Activated CD4-positive, CD25-positive, alpha-beta regulatory T cell treated with anti-CD3 and anti-CD28 coated beads, Interleukin-2, amount 50 U/mL, for 72 hours (primary cell): ENCODE measurements at places on chromosomes 1 and 21.

DNA sequence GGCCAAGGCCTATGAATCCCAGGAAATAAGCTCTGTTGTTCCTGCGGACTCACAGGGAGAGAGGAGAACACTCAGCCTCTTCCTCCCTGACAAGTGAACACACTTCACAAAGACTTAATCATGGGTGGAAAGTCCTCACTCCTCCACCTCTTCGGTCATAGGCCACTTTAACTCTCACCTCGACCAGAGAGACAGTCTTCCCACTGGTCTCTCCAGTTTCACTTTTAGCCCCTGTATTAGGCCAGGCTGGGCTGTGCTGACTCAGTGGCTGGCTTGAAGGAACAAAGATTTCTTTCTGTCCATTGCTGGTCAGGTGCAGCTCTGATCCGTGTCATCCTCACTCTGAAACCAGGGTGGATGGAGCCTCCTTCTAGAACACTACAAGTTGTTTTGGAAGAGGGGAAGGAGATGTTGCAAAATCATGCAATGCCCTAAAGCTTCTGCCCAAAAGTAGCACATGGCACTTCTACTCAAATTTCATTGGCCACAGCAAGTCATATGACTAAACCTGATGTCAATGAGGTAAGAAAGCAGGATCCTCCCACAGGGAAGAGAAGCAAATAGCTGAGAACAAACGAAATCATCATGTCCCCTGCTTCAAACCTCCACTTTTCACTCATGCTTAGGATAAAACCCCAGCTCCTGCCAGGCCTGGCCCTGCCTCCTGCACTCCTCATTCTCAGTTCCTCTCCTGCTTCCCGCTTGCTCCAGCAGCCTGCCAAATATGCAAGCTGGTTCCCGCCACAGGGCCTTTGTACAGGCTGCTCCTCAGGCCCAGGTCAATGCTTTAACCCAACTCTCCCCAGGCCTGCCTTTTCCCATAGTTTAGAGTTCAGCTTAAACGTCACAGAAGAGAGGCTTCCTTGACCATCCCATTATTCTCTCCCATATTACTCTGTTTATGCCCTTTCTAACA, 150.5 kb upstream of the RUNX3 start:
- peak; percentile 11 for DNase-seq

GRCh38 chr1:240619906-240620621, 8.1 kb upstream of the GREM2 start:
- DNase-seq, result no peak

DNA sequence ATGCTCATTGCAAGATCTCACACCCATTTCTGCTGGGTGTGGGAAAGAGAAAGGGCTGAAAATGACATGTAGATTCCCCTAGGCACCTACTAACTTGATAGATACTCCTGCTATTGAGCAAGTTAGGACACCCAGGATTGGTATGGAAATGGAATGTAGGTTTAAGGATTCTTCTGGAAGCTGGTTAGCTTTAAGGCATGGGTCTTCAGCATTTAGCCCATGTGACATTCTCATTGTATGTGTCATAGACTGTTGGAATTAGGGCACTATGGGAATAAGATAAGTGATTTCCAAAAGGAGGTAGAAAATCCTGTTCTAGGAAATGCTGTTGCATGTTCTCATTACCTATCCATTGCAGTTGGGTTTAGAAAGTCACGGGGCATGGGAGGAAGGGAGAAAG, 76.2 kb downstream of the DISC1 start:
- no peak for DNase-seq

DNA sequence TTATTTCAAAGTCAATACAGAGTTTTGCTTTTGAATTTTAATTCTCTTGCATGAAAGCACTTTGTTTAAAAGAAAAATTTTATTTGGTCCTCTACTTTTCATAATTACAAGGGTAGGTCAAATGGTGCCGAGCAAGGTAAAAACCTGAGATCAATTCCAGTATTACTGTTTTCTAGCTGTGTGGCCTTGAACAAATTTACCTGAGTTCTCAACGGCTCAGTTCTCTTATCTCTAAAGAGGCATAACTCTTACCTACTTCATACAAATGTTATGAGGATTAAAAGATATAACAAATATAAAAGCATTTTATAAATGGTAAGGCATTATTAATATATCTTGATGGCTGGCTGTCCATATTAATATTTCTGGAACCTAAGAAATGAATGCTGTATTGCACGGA, 42.5 kb downstream of the USP24 start:
- no peak for DNase-seq

GRCh38 chr1:159996653-159997052, 35.1 kb downstream of the PIGM start:
- no peak for DNase-seq

- DNase-seq, result no peak
These were observed 150.8 kb downstream of the CDC42BPA start for GRCh38 chr1:227167276-227168101.

GRCh38 chr1:39970274-39970673, 15.3 kb downstream of the MFSD2A start:
- no peak for DNase-seq

GRCh38 chr1:243346016-243346415, 90.2 kb downstream of the SDCCAG8 start:
- DNase-seq, result no peak

GRCh38 chr1:217004776-217005436, 281.7 kb upstream of the ESRRG start:
- DNase-seq, result no peak

DNA sequence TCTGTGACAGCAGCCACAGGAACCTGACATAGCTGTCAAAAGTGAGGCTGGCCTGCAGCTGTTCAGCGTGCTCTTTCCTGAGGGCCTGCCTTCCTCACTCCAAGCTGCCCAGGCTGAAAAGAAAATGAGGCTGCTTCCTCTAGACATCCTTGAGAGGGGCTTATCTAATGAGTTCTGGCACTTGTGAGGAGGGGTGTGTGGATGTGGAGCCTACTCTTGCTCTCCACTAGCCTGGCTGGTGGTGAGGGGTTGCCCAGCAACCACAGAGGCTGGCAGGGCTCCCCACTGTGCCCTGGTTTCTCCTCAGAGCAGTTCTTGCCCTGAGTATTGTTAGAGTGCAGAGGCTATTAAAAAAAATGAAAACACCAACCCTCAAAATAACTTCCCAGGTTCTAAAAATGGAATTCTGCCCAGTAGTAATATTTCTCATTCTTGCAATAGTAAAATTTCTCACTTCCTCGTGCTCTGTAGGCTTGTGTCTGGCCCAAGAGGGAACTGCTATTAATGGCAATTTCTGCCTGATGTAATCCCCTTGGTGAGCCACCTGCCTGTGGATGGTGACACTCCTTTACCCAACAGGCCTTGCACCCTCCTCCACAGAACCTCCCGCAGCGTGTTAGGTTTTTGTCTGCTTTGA, 52.6 kb upstream of the EPS8L3 start:
- DNase-seq, result no peak

- peak; percentile 56 for DNase-seq
These were observed 106.0 kb downstream of the SLC45A1 start for GRCh38 chr1:8423692-8424538.

DNA sequence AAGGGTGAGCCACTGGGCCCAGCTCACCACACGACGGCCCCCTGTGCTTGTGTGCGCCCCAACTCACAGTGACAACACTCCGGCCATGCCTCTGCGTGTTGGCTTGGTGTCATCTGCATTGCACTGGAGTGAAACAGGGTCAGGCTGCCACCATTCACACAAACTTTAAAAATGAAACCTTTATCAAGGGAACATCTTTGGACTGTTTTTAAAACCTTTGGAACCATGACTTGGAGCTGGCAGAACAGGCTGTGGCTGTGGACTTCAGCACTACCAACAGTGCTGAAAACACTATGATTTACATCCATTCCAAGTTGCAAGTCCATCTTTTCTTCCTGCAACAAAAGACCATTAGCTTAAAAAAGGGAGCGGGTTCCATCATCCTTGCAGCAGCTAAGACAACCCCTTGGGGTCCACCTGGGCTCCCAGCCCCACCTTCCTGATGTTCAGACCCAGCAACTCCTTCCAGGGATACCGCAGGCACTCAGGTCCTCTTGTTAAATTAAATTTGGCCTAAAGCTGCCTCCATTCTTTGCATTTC, 25.6 kb downstream of the POFUT2 start:
- no peak for DNase-seq

DNA sequence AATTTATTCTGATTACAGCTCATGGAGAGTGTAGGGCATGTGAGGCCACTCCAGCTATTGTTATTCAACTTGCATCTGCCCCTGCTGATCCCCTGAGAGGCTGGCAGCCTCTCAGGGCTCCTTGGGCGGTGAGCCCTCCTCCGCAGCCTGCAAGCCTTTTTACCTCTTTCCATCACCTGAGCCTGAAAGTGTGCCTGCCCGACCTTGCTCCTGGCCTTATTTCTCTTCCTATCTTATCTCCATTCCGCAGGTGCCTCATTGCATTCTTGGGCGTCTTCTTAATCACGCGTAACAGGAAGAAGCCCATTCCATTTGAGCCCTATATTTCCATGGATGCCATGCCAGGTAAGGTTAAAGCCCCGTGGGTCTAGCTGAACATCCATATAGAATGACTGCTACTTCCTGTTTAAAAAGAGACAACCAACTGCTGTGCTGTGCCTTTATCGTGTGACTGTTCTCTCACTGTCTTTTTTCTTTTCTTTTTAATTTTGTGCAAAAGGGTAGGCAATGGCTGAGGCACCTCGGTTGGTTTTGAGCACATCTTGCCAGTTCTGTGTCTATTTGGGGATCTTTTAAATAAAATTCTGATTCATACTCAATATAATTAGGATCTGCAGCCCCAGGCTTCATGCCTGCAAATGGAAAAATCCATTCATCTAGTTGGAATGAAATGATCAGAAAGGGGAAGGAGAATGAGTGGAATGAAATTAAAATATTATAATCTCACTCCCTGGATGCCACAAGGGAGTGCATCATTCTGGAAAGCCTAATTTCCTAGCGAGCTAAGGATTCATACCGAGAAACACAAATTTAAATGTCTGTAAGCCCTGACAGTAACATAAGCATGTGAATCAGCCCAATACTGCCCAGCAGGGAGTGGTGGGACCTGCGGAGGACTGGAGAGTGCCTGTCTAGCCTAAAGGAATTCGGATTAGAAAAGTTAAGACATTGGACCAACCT, 38.6 kb upstream of the RCAN3 start:
- DNase-seq, result no peak

- DNase-seq, result no peak
These were observed 39.1 kb downstream of the CLIC6 start for GRCh38 chr21:34707876-34708325.

DNA sequence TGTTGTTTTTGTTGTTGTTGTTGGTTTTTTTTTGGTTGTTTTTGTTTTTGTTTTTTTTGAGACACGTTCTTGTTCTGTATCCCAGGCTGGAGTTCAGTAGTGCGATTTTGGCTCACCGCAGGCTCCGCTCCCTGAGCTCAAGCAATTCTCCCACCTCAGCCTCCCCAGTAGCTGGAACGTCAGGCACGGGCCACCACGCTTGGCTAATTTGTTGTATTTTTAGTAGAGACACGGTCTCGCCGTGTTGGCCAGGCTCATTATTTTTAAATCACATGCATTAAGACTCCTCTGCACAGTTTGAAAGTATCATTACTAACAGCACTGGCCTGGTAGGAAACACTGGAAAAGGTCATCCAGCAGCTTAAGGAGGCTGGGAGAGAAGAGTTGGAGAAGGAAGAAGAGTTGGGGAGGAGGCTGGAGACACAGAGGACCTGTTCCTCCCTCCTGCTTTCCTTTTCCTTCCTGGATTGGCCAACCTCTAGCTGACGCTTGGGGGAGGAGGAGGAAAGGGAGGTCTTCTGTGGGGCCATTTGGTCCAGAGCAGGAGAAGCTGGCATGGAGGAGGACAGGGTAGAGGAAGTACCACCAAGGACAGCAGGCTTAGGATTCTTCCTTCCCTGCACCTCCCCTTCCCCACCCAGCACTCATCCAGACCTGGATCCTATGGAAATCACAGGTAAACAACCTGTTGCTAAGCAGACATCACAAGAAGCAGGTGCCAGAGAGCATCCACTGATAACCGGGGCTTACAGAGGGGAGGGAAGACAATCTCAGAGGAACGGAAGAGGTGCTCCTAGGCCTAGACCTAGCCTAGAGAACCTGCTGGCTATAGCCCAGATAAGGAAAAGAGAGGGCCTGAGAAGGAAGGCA, 71.9 kb upstream of the GOLT1A start:
- DNase-seq, result no peak

DNA sequence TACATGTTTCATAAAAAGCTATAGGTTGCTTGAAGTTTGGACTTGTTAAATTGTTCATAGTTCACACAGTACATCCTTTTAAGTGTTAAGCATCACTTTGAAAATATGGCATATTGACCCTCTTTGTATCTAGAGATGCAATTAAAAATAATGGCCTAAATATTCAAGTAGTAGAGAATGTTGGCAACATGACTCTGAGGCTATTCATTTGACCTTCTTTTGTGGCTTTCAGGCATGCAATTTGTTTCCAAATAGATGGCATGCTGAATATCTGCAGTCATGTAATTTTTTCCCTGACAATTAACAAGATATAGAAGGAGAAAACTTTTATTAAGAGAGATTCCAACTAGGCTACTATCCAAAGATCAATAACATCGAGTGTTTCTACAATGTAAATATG, 230.5 kb upstream of the ZRANB2 start:
- DNase-seq, result no peak

GRCh38 chr1:65067491-65068201, 80.4 kb upstream of the AK4 start:
- peak; percentile 63 for DNase-seq

DNA sequence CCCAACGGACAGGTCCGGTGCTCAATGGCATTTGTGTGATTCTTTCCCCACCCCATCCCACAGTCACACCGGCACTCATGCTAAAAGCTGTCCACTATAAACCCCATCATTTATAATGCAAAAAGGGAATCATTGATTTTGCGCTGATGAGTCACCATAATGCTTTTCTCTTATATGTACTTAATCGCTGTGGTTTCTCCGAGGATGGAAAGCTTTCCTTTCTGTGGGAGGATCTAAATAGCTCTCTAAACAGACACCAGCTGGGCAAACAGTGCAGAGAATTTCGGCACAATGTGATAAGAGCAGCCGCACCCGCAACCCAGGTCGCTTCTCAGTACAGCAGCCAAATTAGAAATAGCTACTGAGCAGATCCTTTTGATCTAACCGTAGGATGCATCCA, 85.6 kb downstream of the SETD4 start:
- DNase-seq, result no peak

GRCh38 chr21:37370152-37371040, 3.8 kb downstream of the DYRK1A start:
- DNase-seq, result no peak

DNA sequence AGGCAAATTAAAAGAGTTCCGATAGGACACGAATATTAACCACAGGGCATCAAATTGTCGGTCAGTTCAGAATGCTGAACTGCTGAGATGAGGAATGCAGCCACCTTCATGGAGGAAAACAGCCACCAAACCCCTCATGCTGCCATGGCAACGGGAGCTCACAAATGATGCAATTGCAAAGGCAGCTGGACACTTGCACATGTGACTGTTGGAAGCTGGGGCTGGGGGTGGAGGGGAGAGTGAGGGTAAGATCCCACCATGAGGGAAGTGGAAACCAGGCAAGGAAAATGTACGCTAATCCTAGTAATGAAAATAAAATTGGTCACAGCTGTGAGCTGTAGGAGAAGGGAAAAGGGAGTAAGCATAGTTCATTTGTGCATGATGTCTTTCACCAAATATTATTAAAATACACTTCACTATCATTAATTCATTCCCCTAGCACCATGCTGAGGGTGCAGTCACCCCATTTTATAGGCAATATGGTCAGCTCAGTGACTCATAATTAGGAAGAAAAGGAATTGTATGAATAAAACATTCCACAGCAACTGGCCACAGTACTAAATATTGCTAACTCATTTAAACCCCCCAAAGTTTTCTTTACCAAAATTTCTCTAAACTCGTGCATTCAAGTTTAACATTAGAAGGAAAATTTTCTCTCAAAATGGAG, 15.3 kb downstream of the BECN2 start:
- no peak for DNase-seq
